ENCODE measurements at places on chromosomes 11 and 22.

DNA sequence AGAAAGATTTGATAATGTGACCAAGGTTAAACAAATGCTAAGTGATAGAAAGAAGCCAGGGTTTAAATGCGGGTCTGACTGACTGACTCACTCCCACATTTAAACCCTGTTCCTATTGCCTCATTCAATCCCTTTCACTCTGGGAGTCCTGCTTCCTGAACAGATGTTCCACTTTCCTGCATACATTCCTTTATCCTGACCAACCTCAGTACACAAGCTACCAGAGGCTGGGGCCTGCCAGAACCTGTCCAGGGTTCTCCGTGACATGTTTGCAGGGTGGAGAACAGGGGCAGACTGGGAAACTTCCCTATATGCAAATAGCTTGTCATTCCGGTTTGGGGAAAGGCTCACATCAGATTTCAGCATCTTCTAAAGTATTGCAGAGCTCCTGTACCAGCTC lies 3.0 kb upstream of the ANKK1 start:
- DNase-seq, result peak; percentile 91

GRCh38 chr11:73921180-73921579 lies 29.6 kb upstream of the DNAJB13 start:
- no peak for DNase-seq

- no peak for DNase-seq
Measured at GRCh38 chr22:45472426-45472825, 30.3 kb upstream of the FBLN1 start.

- no peak for DNase-seq
Measured at GRCh38 chr22:39675947-39676346, 105.4 kb downstream of the CACNA1I start.

- no peak for DNase-seq
Measured at GRCh38 chr22:44933666-44934453, 75.9 kb downstream of the PHF21B start.

- no peak for DNase-seq
Measured at GRCh38 chr11:75543806-75544205, 18.1 kb upstream of the GDPD5 start.

- DNase-seq, result no peak
Measured at GRCh38 chr11:106939157-106939556, 79.1 kb downstream of the GUCY1A2 start.

DNA sequence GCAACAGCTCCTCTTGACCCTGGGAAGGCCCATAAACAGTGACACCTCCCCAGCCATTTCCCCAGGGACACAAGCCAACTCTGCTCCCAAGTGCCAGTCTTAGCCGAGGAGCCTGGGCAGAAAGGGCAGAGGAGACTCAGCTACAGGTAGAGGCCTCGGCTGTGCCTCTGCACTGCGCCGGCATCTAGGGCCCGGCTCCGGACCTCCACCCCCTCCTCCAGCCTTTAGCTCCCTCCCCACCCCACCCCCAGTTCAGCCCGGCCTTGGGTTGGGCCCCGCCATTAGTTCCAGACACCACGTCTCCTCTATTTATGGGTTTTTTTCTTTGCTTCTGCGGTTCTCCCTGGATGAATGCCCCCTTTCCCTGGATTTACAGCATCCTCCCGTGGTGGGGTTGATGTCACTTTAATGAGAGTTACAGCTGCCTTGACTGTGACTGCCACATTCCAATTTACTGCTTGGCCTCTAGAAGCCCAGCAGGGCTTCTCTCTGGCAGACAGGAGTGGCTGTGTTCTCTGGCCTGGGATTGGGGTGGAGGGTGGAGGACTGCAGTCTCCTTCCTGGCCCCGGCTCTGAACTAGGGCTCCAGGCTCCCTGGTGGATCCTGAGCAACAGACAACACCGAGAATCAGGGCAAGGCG lies 13.5 kb upstream of the OAF start:
- peak; percentile 83 for DNase-seq

- peak; percentile 57 for DNase-seq
Measured at GRCh38 chr11:130390071-130390758, 38.2 kb downstream of the ADAMTS8 start.

- no peak for DNase-seq
Measured at GRCh38 chr11:74678041-74678440, 53.2 kb downstream of the CHRDL2 start.

GRCh38 chr11:131668500-131669400 lies 298.3 kb downstream of the NTM start:
- DNase-seq, result peak; percentile 38

DNA sequence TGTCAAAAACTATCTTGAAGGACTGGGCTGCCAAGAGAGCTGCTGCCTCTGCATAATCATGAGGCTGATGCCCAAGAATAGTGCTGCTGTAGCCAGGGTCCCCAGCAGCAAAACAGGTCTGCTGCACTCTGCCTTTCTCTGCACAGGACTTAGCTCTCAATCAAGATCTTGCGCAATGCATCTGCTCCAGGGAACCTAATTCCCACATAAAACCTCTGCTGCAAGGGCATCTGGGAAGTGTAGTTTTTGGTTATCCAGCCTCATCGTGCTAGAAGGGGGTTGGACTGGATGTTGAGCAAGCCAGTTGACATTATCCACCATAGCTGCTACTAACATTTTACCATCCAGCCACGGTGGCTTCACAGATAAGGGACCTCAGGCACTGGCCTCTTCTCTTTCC lies 192.7 kb downstream of the C11orf91 start:
- peak; percentile 39 for DNase-seq

DNA sequence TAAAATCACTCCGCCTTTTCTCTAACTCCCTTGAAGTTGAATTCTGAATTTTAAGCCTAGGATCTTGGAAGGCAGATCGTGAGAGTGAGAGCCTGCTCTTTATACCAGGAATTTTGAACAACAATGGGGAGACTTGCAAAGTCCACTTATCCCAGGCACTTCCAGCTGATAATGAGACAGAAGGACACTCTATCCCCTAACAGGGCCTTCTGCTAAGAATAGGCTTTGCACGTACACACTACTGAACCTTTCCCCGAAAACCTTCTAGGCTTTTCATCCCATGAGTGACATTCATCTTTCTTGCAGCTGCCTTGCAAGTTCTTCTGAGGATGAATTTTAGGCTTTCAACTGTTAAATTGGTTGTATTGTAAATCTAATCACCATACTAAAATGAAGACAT lies 44.0 kb upstream of the WT1 start:
- DNase-seq, result no peak

DNA sequence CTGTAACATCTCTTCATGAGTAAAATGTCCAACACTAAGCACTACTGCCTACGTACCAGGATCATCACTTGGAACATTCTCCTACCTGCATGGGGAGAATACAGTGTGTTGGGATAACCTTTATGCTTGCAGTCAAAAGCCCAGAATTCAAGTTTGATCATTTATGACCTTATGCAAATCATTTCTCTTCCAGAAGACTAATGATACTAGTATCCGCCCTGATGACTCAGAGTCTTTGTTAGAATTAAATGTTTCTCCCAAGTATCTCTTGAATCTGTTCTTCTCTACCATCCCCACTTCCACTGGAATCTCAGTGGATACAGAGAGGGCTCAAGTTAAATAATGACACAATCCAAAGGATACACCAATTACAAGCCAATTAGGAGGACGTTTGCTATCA lies 12.4 kb downstream of the MAJIN start:
- no peak for DNase-seq

GRCh38 chr22:42258126-42258525 lies 12.3 kb downstream of the TCF20 start:
- DNase-seq, result peak; percentile 25

- no peak for DNase-seq
Measured at GRCh38 chr11:102064316-102064715, 17.1 kb downstream of the CFAP300 start.

GRCh38 chr11:72584939-72585597 lies 89.2 kb downstream of the PDE2A start:
- no peak for DNase-seq

GRCh38 chr11:113168354-113169342 lies 145.7 kb upstream of the TTC12 start:
- no peak for DNase-seq
